Stimulated activated CD8-positive, alpha-beta memory T cell treated with anti-CD3 and anti-CD28 coated beads, Interleukin-15, amount 100 ng/mL, for 24 hours (primary cell): ENCODE measurements at places on chromosomes 6 and 20.

GRCh38 chr6:139277161-139277560 lies 14.6 kb downstream of the TXLNB start:
- no peak for DNase-seq

DNA sequence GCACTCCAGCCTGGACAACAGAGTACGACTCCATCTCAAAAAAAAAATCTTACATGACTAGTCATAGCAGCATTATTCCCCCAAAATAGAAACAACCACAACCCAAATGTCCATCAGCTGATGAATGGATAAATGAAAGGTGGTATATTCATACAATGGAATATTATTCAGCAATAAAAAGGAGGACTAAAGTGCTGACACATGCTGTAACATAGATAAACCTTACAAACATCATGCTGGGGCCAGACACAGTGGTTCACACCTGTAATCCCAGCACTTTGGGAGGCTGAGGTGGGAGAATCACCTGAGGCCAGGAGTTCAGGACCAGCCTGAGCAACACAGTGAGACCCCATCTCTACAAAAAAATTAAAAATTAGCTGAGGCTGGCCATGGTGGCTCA lies 16.9 kb downstream of the C20orf203 start:
- DNase-seq: no peak

GRCh38 chr6:28269492-28269891 lies 2.5 kb downstream of the ZSCAN26 start:
- no peak for DNase-seq

- no peak for DNase-seq
These were observed 78.4 kb upstream of the MLN start for GRCh38 chr6:33882154-33882553.

- DNase-seq: no peak
These were observed 120.7 kb downstream of the ZFAND3 start for GRCh38 chr6:37940074-37940847.

- no peak for DNase-seq
These were observed 147.6 kb upstream of the TMEM170B start for GRCh38 chr6:11389977-11390376.

- DNase-seq: no peak
These were observed 14.2 kb downstream of the OR2A4 start for GRCh38 chr6:131687022-131687421.

DNA sequence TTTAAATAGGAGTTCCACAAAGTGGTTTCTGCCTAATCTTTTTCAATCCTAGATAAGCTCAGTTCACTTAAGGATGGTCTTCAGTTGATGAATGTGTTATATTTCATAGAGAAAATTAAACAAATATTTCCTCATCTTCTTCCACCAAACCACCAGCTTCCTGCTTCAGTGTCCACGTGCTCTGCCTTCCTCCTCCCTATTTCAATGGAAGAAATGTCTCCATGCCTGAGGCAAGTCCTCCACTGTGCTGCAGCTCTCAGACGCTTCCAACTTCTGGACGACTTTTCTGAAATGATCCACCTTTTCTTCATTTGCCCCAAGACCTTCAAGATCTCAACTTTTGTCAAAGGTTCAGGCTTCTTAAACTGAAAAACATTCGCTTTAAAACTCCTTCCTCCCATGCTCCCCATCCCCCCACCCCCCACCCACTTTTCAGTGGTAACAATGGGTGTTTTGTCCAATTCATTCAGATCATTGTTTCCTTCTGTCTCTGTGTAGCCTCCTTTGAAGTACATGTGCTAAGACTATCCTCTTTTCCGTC lies 25.3 kb upstream of the FABP7 start:
- DNase-seq: no peak

DNA sequence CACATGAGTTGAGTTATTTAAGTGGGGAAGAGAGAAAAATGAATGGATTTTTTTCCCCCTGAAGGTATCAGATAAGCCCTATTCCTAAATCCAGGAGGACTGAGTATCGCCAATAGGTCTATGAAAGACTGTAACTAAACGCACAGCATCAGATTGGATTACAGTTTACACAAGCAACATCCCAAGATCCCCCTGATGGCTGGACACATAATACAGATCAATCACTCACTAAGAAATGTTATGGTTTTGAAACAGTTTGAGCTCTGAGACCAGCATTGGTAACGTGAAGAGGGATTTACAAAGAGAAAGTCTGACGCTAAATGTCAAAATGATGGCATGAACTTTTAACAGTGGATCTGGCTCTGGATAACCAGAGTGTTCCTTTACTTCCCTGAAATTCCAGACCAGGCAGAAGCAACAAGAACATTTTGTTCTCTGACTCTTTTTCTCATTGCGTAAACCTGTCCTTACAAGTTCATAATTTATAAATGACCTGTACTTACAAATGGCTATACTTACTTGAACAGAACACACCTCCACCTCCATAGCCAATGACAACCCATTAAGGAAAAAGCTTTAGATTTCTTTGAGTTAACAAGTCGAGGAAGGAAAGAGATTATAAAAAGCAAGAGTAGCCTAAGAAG lies 131.8 kb upstream of the BEND3 start:
- no peak for DNase-seq

GRCh38 chr20:53040693-53041589 lies 68.8 kb downstream of the TSHZ2 start:
- no peak for DNase-seq

DNA sequence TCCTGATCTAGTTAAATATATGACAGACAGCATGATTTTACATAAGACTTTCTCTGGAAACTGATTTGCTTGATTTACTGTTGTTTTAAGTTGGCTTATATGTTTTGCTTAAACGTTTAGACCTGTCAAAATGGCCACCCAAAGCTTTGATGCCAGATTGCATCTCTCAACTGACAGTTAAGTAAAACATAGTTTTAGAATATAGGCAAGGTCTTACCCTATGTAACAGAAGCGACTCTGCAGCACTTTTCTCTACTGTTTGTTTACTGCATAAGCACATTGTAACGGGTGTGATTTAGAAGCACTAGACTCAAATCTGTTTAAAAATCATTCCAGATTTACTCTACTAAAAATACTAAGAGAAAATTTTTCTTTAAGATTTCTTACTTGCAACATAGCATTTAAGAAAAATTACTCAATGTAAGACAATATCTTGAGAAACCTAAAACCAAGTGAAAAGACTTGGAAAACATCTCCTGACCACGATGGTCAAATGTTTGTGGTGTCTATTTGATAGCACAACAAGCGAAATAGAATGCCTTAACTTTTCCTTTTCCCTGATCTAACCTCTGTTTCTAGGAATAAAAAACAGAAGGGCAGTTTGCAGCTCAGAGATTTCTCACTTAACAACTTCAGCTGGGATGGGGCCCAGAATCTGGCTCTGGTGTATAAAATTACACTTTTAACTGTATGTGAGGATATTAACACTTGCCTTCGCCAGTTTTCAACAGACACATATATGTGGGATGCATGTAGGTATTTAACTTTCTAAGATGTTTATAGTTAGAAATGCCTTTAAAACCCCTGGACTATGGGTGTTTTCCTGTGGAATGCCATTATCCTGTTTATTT lies 47.4 kb downstream of the AIG1 start:
- DNase-seq: no peak

- DNase-seq: no peak
These were observed 92.3 kb downstream of the RFX6 start for GRCh38 chr6:116969211-116969863.

DNA sequence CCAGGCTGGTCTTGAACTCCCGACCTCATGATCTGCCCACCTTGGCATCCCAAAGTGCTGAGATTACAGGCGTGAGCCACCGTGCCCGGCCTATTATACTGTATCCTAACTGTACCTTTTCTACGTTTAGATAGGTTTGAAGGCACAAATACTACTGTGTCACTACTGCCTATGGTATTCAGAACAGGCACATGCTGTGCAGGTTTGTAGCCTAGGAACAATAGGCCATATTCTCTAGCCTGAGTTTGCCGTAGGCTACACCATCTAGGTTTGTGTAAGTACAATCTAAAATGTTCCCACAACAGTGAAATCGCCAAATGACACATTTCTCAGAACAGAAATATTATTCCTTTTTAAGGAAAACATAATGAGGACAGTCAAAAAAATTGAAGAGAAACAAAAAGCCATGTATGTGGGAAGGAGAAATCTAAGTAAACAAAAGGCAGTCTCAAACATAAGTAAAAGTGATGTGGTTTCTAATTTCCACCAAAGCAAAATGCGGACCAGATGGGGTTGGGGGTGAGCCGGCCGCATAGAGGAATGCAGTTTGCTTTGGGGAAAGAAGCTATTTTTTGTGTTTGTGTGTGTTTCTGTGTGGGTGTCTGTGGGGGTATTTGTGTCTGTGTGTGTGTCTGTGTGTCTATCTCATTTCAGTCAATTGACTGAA lies 192.6 kb upstream of the SALL4 start:
- no peak for DNase-seq

- DNase-seq: no peak
These were observed 45.4 kb downstream of the MKKS start for GRCh38 chr20:10388597-10388996.

DNA sequence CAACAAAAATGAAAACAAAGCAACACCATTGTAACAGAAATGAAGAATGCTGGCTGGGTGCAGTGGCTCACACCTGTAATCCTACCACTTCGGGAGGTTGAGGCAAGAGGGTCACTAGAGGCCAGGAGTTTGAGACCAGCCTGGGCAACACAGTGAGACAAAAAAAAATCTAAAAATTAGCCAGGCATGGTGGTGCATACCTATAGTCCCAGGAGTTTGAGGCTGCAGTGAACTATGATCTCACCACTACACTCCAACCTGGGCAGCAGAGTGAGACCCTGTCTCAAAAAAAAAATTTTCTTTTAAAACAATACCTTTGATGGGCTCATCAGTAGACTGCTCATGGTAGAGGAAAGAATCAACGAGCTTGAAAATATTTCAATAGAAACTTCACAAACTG lies 18.5 kb downstream of the NINL start:
- no peak for DNase-seq

- DNase-seq: no peak
These were observed 8.6 kb downstream of the GABRR1 start for GRCh38 chr6:89208551-89208950.

GRCh38 chr6:109237077-109237985 lies 142.0 kb downstream of the CEP57L1 start:
- DNase-seq: no peak

- DNase-seq: no peak
These were observed 266.0 kb upstream of the SOX4 start for GRCh38 chr6:21327326-21328112.

- no peak for DNase-seq
These were observed 43.4 kb downstream of the TAF8 start for GRCh38 chr6:42093582-42094329.

- DNase-seq: no peak
These were observed 87.6 kb downstream of the BMP2 start for GRCh38 chr20:6855104-6855503.

DNA sequence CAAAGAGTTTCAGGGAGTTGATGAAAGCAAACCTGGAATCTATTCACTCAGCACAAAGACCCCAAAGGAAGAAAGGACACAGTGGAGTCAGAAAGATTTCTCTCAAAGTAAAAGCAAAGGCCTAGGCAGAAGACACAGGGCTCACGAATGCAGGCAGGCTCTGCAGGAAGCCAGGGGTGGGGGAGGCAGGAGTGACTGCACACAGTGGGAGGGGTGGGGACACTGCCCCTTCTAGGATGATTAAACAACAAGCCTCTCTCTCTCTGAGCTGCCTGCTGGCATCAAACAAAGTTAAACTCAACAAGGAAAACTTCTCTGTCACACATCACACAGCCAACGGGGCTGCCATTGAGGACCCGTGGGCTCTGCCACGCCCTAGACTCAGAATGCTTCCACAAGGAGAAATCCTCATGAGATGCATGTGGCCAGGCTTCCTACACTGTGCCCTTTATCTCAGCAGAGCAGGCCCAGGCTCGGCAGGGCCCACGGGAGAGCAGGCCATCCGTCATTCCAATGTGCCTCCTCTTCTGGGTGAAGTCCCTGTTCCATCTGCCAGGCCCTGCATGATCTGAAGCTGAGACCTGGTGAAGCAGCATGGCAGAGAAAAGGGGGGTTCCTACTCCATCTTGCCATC lies 70.1 kb downstream of the RAMACL start:
- no peak for DNase-seq

DNA sequence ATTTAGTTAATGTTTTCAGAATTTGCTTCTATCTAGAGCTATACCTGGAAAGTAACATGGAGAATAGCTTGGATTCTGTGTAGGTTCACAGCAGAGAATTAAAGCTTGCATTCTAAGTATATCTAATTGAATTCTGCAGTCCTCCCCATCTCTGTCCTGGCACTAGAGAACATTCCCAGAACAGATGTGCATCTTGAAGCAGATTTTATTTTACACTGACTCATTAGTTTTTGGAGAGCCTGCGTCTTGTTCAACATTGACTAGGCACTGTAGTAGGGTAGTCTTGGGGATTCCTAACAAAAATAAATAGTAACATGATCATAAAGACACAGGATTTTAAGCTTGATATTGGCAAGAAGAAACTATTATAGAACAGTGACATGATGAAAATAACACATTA lies 36.2 kb upstream of the BAG2 start:
- DNase-seq: no peak

DNA sequence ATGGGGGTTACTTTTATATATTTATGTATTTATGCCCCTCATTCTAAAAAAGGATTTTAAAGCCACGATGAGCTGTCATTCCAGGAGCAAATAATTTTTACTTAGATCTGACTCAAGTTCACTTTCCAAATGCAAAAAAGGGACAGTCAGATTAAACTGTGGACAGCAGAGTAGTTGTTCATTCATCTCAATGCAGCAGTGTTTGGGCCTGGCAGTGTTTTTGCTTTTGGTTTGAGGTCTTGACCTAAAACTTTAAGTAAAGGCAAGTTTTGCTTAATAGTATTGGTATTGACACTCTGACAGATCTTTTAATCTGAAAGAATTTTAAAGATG lies 13.9 kb downstream of the JARID2 start:
- no peak for DNase-seq

DNA sequence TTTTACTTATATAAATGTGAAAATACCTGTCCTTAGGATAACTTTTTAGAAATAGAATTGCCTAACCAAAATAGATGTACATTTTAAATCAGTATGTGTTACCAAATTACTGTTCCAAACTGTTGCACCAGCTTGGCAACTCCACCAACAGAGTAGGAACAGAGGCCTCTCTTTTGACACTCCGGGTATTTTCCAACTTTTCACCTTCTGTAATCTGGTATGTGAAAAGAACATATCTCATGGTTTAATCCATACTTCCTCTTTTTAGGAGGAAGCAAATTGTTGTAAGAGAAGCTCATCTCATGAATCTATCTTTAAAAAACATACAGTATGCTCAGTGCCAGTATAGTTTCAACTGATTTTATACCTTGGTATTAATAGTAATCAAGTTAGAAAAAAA lies 24.9 kb downstream of the RNF144B start:
- DNase-seq: no peak

GRCh38 chr6:145758113-145758512 lies 22.8 kb upstream of the EPM2A start:
- DNase-seq: no peak

GRCh38 chr6:18997375-18997826 lies 610.3 kb downstream of the RNF144B start:
- DNase-seq: no peak

- DNase-seq: no peak
These were observed 11.6 kb upstream of the SPTLC3 start for GRCh38 chr20:12997128-12997655.
